ENCODE measurements at places on chromosomes 7 and 10.

DNA sequence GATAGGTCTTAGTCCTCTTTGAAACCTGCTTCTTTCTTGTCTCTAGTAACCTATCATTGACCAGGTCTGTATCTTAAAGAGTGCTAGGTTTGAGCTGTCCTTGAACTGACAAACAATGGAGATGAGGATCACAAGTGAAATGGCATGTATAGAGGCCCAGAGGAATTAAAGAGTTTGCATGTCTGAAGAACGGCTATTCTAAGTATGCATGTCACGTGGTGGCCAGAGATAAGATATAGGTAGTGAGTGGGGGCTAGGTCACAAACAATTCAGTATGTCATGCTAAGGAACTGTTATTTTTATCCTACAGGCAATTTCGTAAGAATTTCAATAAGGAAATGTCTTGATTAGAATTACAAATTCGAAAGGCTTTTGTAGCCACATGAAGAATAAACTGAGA lies 95.3 kb downstream of the SUGCT start:
- DNase-seq, result no peak

DNA sequence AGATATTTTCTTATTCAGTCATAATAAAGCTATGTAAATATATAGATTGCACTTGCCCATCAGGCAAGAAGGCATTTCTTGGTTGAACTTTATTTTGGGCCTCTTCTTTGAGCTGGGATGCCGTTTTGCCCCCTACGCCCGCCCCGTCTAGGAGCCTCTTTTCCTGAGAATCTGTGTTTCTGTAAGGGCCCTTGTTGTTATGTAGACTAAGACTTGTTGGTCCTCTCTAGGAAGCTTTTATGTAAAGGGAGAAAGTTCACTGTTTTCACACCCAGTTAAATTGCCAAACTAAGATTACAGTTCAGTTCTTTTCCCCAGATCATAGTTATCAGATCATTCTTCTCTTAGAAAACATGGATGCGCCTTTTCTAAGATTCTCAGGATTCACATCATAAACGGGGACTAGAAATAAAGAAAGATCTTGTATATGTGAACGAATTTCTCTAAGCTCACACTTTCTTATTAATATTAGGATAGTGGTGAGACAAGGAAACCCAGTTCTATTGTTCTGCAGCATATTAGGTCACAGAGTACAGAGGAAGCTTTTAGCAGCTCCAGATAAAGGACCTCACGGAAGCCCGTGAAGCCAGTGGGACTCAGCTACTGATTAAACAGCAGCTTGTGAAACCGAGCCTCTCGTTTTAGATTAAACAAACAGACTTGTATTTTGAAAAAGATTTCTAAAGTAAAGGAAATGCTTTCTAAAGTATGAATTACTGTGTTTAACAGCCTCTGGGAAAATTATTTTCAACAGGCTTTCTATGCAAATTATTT lies 3.8 kb downstream of the LMTK2 start:
- no peak for DNase-seq

DNA sequence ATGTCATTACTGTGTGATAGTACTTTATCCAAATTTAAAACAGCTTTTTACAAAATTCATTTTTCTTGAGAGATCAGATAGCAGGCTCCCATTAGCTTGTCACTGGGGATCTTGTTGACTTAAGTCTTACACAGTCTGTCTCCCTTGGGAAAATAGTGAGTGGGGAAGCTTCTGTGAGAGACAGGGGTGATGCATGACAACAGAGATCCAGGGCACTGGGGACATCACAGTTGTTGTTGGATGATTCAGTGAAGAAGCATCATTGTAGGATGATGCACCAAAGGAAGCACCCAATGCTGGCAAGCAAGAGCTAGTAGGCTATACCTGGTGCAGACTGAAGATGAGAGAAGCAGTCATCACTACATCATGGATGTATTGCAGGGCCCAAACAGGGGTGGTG lies 284.7 kb downstream of the HDAC9 start:
- no peak for DNase-seq

GRCh38 chr7:49488573-49488972 lies 284.9 kb upstream of the VWC2 start:
- no peak for DNase-seq

- no peak for DNase-seq
These were observed 420.5 kb downstream of the RPS24 start for GRCh38 chr10:78454123-78454645.

GRCh38 chr10:119461923-119462322 lies 80.6 kb downstream of the RGS10 start:
- no peak for DNase-seq

DNA sequence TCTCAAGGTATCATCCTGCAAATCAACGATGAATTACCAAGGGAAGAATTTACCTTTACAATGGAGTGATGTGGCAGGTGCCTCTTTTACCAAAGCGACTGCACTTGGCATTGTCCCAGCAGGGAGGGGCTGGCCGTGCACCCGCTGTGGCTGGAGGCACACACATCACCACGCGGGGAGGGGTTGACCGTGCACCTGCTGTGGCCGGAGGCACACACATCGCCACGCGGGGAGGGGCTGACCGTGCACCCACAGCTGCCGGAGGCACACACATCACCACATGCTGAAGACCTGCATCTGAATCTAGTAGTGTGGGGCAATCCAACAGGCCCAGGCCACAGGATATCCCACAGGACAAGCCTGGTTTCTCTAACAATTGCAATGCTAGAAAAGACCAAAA lies 493.5 kb downstream of the DNAJB6 start:
- no peak for DNase-seq

GRCh38 chr10:1034758-1035157 lies 9.1 kb upstream of the IDI2 start:
- no peak for DNase-seq

DNA sequence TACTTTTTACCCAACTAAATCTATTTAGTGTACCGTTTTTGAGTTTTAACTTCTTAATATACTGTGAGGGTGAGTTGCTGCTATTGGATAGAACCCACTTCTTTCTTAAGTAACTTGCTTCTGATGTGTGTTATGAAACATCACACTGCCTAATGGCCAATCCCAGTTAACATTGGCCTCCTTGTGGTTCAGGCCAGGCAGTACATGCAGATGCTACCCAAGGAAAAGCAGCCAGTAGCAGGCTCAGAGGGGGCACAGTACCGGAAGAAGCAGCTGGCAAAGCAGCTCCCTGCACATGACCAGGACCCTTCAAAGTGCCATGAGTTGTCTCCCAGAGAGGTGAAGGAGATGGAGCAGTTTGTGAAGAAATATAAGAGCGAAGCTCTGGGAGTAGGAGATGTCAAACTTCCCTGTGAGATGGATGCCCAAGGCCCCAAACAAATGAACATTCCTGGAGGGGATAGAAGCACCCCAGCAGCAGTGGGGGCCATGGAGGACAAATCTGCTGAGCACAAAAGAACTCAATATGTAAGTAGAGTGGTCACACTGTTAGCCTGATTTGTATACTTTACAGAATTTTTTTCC lies 39.7 kb downstream of the TES start:
- peak; percentile 37 for DNase-seq

- no peak for DNase-seq
These were observed 12.6 kb downstream of the TBATA start for GRCh38 chr10:70772627-70773026.

DNA sequence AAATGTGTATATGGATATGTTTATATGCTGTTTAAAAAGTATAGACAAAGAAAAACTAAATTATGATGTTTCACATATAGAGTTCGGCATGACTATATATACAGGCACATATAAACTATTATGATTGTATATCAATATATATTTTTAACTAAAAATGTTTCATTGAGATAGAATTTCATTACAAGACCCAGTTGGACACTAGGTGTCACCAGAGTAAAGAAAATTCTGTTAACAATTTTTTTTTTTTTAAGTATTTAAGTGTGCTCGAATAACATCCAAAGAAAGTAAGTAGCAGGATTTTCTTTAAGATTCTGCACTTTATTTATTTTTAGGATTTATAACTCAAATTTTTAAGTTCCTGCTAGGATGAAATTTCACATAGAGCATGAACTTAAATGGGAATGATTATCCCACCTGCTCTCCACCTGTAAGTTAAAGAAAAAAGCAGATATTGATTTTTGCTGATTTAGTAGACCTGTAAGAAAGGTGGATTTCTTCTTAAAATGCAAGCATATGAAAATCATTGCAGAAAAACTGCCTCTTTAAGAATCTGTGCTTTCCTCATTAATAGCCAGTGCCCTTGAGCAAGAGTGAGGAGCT lies 961.5 kb downstream of the PCDH15 start:
- peak; percentile 26 for DNase-seq

GRCh38 chr10:83289373-83289772 lies 849.9 kb upstream of the GHITM start:
- DNase-seq, result no peak

GRCh38 chr7:7736671-7737070 lies 18.3 kb upstream of the RPA3 start:
- no peak for DNase-seq

DNA sequence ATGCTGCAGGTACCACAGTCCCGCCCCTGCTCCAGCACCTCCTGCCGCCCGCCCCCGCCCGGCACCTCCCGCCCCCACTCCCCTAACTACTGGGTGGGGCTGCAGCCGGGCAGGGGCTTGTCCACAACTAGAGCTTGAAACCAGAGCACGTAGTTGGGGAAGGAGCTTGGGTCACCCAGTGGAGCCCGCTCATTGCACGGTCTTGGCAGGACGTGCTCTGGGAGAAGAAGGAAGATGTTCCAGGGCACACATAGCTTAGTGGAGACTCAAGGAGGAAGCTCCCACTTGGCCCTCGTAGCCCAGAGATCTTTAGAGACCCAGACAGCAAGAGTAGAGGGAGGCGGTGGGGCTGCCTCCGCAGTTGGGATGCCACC lies 692 bp downstream of the IGFBP1 start:
- no peak for DNase-seq

DNA sequence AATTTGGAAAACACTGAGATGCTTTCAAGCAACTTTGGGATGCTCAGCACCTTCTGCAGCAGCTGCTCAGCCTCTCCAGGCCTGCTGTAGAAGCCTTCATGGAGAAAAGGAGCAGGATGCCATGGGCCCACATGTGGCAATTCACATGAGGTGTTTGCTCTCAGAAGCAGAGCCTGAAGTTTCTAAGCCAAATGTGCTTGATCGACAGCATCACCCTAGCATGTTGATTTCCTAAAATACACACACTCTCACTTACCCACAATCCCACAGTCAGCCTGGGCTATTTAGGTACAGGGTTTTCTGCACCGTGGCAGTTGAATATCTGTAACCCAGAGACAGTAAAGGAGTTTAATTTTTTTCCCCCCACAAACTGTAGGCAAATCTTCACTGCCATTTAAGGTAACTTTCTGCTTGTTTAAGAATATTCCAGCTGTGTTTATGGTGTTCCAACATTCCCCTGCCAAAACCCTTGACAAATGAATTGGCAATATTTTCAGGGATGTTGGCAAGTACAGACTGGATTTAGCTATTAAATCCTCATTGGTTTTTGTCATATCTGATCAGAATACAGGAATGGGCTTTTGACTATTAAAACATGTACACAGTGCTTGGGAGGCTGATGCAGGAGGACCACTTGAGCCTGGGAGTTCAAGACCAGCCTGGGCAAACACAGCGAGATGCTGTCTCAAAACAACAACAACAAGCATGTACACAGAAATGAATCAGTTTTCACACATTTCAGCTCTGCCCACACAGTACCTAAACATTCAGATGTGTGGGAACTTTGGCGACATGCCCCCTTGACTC lies 244.2 kb downstream of the CELF2 start:
- no peak for DNase-seq

DNA sequence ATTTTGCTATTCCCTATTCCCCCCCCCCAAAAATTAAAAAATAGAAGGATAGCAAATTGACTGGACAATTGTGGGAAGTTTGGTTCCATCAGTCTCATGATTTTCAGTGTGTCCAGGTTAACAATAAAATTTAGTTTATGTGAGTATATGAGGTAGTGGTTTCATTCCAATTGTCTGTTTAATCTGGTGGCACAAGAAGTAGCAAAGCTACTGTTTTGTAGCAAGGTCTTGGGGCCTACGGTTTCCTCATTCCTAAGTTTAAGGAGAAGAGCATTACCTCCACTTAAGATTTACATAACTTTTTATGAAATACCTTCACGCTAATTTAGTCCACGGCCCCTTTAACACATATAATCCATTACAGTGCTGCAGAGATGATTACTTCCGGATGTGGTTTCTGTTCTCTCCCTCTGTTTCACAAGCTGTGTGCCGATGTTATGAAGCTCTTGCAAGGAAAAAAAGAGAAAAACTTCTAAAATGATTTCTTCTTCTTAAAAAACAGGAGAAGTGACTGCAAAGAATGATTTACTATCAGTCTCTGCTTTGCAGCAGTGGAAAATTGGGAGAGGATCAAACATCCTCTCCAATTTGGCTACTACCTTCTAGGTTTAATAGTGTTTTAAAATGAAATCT lies 32.7 kb upstream of the NPVF start:
- peak; percentile 33 for DNase-seq

- no peak for DNase-seq
These were observed 192.4 kb downstream of the SDK1 start for GRCh38 chr7:3493499-3493898.

GRCh38 chr10:5890452-5890915 lies 441 bp downstream of the FBH1 start:
- DNase-seq, result peak; percentile 13

DNA sequence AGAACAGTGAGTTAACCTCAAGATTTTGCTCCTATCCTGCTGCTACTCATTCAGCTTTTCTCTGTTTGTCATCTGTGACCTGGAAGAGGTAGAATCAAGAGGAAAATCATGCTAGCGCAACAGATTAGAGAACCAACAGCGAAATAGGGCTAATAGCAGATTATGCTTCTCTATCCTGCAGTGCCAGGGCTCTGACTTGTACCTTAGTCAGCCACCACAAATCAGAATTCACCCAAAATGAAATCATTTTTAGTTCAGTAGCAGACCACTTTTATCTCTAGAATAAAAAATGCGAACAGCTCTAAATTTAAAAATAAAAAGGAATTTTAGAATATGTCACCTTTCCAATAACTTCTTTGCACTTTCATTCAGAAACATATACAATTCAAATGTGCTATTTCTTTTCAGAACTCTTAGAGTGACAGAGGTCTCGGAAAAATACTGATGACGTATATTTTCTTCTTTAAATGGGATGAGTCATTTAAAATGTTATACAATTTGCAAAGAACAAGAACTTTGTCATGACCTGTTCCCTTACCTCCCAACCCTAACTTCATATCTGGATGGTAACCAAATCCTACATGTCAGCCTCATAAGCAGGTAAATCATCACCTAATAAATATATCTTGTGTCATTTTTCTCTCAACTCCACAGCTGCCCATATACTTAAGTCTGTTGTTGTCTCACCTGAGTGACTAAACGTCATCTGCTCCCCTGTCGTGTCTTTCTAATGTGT lies 896.4 kb downstream of the PCDH15 start:
- no peak for DNase-seq

DNA sequence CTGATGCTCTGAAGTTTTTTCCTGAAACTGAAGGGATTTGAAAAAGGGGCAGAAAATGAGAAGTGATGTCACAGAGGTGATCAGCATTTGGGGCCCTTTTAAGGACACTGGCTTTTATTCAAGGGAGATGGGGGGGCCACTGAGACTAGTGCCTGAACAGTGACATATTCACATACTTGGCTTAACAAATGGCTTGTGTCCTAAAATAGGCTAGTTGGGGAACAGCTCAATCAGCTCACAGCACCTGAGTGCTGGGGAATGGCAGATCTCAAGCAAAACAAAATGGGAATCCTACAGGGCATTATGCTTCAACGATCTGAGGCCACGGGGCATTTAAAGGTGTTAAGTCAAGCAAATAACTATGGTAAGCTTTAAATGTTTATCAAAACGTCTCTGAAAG lies 90.1 kb downstream of the UBE2H start:
- no peak for DNase-seq

Data from AML-193 (cell line).